SHP77 (cell line): ENCODE measurements at places on chromosomes 5 and 9.

GRCh38 chr9:20289423-20290010 lies 332.8 kb downstream of the MLLT3 start:
- DNase-seq: no peak

- DNase-seq: no peak
Measured at GRCh38 chr5:76660360-76660759, 37.2 kb upstream of the F2RL2 start.

DNA sequence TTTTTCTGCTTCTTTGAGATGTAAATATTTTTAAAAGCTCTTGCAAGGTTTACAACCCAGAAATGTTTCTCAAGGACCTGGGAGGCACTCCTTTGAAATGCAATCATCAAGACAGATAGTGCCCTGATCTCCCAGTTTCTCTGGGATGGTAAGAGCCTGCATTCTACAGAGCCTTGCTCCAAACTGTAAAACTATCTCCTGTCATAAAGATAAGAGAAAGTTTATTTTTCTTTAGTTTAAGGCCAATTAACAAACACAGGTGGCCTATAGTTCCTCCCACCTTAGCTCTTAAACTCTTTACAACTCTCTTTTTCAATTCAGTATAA lies 1231.1 kb upstream of the NUDT12 start:
- no peak for DNase-seq

DNA sequence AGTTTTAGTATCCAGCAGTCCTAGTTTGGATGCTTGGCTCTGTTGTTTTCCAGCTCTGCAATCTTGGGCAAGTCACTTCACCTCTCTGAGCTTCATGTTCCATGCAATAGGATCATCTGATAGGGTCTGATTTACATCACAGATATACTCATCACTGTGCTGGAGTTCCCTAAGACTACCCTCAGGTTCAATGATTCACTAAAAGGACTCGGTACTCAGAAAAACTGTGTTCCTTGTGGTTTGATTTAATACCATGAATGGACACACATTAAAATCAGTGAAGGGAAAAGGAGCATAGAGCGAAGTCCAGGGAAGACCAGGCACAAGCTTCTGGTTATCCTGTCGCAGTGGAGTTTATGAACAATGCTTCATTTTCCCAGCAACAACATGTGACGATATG lies 119.9 kb upstream of the EFNA5 start:
- DNase-seq: no peak

GRCh38 chr5:52993367-52993766 lies 4.2 kb downstream of the ITGA2 start:
- DNase-seq: no peak

DNA sequence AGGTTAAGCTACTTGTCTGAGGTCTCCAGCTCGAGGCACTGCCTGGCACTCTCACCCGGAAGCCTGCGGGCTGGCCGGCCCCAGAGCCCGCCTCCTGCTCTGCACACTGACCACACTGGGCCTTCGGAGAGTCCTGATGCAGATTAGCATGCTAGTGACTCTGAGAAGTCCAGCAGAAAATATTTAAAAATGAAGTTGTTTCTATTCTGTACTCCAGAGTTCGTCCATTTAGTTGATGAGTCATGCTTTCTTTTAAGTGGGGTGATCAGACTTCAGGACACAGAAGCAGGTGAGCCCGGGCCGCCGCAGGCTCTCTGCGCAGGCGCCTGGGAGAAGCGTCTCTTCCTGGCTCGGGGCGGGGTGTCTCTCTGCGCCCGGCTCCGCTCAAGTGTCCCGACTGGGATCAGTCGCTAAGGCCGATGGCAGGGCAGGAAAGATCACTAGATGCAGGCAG lies 32.5 kb downstream of the FAM240B start:
- DNase-seq: peak; percentile 57

DNA sequence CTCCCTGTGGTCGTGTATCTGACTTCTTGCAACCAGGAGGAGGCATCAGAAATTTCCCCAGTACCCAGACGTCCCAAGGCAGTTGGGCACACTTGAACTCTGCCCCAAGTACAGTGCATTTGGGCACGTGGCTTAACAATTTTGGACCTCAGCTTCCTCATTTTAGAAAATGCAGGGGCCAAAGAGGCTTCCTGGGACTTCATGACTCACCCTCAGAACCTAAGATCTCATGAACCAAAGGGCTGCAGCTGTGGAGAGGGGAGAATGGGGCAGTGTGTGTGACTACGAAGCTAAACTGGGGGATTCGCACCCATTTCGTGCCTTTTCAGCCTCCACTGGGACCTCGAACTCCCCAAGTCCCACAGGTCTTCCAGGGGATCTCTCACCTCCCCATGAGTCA lies 59.2 kb downstream of the SYK start:
- DNase-seq: no peak

- no peak for DNase-seq
Measured at GRCh38 chr9:21965401-21965951, 28.7 kb downstream of the CDKN2A start.

- DNase-seq: no peak
Measured at GRCh38 chr5:93805616-93806379, 64.4 kb upstream of the POU5F2 start.

DNA sequence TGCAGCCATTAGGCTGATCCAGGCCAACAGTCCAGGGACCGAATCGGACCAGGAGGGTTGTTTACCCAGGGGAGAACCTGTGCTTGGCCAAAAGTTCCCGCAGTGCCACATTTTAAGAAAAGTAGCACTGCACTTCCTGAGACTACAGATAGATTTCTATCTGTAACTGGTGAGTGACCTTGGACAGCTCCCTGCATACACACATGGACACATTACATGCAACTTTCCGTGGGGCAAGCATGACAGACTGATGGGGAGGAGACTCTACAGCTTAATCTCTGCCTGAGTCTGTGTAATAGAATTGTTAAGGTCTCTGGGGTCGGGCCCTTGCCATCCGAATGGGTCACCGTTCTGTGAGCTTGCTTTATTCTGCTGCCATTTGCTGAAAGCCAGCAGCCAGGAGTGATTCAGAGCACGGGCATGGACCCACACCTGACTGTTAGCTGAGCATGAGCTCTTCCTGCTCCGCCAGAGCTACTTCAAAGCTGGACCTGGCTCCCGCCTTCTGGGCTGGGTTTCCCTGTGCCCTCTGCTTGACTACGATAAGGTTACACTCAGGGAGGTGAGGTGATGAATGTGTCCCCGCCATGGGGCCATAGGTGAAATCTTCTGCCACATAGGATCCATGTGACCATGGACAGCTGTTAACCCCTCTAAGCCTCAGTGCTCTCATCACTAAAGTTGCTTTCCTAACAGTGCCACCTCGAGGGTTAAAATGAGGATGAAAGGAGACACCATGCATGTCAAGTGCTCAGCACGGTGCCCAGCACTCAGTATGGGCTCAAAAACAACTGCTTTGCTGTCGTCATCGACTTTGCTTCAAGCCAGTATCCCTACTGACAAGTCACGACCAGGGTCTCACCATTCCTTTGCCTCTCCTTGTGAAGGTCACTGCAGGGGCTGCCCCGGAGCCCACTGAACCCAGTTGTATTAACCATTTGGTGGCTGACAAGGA lies 200.0 kb downstream of the MELK start:
- no peak for DNase-seq

DNA sequence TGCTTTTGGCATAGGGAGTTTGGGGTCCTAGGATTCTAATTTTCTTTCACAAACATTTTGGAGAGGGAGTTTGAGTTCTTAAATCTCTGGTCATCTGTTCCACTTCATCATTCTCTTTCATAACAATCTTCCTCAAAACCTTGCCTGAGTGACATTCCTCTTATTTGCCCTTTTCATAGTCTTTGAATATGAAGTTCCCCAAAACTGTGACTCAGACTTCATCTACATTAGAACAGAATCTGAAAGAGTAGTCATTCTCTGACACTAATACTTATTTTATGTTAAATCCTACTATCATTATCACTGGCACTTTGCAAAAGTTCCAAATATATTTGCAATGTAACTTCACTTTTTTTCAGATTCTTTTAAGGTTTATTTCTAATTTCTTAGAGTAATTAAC lies 163.8 kb downstream of the CDH10 start:
- DNase-seq: no peak

- DNase-seq: no peak
Measured at GRCh38 chr9:129404621-129405020, 216.3 kb downstream of the C9orf50 start.

DNA sequence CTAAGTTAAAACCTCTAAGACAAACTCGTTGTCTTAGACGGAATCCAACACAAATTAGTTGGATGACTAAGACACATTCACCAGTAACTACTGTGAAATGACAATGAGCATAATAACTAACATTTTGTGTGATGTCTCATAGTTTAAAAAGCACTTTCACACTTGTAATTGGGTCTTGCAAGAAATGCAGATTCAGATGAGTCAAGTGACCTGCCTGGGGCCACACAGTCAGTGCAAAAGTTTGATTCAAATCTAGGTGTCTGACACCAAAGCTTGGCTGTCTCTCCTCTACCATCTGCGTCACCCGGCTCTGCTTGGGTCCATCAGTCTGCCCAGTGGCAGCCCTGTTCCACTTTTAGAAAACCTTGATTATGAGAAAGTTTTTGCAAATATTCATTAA lies 143.7 kb downstream of the TTLL11 start:
- no peak for DNase-seq

DNA sequence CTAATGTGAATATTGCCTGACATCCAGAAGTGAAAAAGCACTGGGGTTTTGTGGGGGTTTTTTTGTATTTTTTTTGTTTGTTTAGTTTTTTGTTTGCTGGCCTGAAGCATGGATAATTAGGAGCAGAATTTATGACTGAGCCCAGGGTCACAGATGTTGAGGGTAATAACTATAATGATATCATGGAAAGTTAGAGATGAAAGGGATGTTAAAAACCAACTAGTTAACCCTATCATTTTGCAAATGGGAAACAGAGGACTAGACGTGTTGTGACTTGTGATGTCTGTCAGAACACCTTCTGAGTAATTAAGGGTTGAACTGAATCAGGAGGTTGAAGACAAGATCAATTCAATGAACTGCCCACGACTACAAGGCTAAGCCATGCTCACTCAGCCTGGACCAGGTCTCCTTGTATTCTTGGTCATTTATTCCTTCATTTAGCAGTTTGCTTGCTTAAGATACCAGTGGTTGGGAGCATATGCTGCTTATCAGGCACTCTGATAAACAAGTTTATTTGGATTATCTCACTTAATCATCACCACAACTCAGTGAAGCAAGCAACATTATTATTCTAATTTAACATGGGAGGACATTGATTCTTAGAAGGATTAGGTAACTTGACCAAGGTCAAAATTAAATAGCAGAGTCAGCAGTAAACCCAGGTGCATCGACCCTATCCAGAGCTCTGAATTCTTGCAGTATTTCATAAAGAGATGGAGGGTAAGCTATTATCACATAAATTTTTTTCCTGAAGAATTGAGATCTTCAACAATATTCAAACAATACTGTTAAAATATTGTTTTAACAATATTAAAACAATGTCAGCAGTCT lies 75.7 kb upstream of the PIK3R1 start:
- no peak for DNase-seq

DNA sequence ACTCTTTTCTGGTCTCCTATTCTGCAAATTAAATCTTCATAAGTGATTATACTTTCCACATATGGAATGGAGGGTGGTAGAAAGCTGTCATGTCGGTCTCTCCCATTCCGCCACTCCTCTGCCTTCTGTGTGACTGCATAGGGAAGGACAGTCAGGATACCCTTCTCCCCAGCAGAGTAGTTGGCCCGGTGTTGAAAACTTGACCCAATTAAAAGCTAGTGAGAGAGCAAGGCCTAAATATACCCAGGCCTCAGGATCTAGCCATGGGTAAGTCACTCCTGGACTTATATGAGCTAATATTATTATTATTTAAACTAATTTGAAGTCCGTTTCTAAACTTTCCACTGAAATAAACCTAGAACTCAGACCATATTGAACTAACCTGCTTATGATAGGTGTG lies 194.8 kb downstream of the TSSK1B start:
- DNase-seq: no peak

- no peak for DNase-seq
Measured at GRCh38 chr5:111223101-111223786, 940 bp upstream of the CAMK4 start.

DNA sequence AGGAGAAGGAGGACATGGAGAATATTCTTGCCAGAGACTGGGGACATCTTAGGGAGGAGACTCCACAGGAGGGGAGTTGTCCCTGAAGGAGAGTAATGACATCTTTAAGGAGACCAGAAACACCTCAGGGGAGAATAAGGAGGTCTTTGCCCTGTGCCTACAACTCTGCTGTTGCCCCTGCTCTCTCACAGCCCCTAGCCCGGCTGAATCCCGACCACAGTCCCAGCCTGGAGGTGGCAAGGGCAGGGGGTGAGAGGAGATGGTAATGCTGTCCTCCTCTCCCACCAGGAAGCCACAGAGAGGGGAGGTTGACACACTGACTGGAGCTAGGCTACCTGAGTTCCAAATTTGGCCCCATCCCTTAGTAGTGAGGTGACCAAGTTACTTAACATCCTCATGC lies 30.2 kb upstream of the ENHO start:
- no peak for DNase-seq

DNA sequence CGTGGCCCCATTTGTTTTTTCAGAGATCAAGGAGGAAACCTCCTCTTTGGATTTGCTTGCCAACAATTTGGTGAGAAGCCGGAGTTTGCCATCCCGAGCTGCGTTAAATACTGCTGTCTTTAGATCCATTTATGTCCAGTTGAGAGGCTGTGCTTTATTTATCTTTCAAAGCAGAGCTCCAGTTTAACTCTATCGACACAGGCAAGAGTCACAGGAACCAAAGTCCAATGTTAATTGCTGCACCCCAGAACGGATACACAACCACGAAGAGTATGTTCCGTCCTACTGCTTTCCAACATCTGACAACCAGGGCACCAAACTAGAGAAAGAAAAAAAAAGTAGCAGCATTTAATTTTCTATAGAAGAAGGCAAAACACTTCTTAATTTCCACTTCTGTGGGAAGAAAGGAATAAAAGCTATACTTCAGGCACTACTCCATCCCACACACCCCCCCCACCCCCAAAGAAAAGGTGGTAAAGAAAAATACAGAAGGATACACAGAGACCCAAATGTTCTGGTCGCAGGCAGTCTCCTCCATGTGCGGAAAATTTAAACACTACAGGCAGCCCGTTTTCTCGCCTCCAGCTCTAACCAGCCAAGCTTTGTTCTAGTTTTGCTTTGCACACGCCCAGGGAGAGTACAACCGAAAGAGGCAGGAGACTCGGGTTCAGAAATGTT lies 1.1 kb downstream of the FEM1C start:
- DNase-seq: no peak

DNA sequence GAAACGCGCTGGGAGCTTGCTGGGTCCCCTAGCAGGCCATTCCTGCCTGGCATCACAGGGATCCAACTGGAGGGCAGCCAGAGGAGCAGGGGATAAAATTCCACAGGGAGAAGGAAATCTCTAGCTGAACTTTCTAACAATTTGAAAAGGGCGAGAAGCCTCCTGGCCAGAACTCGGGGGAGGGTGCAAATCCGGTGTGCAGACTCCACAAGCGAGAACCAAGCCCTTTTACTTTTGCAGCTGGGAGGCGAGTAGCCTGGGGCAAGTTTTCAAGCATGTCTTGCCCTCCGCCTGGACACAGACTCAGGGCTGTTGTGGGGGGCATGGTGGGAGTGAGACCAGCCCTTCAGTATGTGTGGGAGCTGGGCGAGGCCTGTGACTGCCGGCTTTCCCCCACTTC lies 14.3 kb upstream of the POU5F2 start:
- DNase-seq: no peak
